ENCODE measurements at places on chromosomes 3 and 15.

DNA sequence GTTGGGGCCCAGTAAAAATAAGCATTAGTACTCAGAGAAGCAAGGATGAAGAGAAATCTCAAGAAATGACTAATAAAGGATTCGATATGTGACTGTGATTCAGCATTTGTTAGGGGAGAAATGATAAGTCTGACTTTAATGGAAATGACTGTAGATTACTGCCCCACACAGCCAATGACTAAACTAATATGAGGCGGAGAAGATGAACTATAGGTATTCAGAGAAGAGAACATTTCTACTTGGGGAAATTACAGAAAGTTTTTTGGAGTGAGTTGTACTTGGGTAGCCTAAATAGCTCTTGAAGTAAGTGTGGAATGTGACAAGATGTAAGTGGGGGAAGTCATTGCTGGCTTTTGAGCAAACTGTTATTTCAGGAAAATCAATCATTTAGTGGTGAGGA lies 380.0 kb downstream of the PDCD6IP start:
- no peak for DNase-seq

- DNase-seq = no peak
These were observed 353.0 kb downstream of the PLOD2 start for GRCh38 chr3:145807990-145808389.

DNA sequence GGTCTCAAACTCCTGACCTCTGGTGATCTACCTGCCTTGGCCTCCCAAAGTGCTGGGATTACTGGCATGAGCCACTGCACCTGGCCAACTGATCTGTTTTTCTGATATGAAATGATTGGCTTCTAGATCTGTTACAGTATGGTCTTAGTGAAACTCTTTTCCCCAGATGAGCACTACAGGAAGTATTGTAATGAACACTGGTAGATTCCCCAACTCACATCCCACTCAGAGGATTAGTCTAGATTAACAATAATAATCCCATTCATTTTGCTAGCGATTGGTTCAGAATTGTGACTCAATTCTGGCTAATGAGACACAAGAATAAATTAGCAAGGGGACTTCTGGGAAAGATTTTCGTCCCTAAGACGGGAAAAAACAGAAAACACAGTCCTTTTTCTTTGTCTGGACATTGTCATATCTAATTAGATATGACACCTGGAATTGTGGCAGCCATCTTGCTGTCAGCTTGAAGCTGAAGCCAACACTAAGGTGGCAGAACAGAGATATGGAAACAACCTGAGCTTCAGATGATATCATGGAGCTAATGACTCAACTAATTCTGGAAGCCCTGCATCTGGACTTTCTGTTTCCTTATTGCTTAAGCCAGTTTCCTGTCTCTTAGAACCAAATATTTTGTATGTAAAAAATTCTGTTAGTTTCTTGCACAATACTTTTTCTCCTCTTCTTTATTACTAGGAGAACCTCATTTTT lies 17.4 kb upstream of the NPTN start:
- no peak for DNase-seq

DNA sequence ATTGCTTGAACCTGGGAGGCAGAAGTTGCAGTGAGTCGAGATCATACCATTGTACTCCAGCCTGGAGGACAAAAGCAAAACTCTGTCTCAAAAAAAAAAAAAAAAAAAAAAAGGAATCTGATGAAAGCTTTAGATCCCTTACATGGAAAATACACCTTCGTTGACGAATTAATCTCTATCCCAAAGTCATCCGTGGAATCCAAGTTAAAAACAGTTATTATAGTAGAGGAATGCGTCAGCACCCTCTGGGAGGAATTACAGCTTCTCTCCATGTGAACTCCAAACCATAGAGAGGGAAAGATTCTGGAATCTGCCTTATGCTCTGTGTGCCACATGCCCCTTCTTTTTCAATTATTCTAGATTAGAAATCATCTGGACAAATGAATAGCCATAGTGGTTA lies 192.3 kb upstream of the C2CD4B start:
- no peak for DNase-seq

GRCh38 chr3:2517500-2518172 lies 419.0 kb downstream of the CNTN4 start:
- no peak for DNase-seq

DNA sequence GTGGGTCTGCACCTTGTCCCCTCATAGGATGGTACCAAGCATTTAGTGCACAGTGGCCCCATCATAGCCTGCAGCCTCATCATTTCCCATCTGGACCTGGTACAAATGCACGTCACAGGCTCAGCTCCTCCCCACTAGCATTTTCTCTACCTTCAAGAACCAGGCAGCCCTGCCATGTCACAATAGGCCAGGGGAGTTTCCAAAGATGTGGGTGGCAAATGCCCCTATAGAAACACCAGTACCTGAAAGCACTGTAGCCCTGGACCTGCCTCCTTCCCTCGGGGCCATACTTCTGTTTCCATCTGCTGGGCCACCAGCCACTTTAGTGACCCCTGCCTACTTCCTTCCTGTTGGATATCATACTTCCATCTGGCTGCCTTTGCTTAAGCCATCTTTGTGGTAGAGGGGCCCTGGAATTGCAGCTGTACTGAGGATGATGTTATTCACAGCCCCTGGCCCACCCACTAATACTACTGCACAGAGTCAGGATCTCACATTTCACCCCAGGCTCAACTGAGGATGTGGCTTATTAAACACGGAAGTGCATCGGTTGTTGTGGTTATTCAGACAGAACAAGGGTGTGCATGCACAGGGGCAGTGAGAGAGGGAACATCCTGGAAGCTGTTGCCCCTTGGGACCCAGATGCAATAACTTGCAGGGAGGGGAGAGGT lies 3.8 kb downstream of the TCTA start:
- DNase-seq = no peak

DNA sequence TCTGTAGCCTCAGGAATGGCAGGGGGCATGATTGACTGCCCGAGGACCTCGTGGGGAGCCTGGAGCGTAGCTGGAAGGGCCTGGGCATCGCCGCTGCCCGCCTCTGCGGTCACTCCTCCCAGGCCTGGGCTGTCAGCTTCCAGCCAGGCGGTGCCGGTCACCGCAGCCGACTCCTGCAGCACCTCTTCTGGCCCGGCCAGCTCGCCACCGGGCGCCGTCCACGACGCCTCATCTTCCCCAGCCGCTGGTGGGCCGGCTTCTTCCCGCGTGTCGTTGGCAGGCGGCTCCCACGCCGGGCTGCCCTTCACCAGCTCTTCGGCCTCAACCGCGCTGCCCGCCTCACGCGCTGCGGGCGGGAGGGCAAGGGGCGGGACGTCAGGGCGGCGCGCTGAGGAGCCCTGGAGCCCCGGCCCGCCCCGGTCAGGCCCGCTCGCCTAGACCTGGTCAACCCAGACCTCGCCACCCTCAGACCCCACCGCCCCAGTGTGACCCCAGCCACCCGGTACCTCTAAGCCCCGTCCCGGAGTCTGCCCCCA lies 1.0 kb downstream of the CSPG5 start:
- no peak for DNase-seq

DNA sequence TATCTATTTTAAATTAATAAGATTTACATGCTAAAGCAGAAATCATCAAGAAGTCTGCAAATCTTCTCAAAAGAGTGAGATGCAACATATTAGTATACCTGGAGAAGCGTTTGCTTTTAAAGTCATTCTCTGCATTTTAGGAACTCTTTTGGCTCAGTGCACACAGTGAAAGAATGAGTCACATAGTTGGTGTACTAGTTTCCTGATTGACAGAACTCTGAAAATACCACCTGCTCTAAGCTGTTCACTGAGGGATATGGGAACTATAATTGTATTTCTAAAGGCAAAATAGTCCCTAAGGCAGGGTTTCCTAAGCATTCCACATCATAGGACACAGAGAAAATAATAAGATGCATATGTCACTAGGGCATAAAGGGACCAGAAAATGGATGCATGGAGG lies 838.5 kb downstream of the DIPK2A start:
- DNase-seq = no peak

GRCh38 chr3:37704064-37704463 lies 157.6 kb upstream of the CTDSPL start:
- no peak for DNase-seq

DNA sequence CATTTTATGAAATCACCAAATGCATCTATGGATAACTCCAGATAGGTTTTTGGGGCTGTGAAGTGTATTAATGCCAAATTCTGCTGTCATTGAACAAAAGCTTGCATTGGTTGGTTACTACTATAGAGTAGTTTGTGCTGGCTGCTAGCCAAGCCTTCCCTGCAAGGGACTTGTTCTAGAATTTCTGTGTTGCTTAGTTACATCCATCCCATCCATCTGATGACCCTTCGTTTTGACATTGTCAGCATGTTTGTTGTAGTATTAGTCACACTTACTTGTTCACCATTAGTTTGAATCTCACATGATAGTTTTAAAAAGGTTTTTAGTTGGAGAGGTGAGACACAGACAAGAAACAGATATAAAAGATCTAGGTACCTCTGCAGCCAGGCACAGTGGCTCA lies 7.0 kb upstream of the NIPA2 start:
- peak; percentile 14 for DNase-seq

- no peak for DNase-seq
These were observed 517.4 kb upstream of the ARRDC4 start for GRCh38 chr15:97443101-97443500.

- peak; percentile 66 for DNase-seq
These were observed 226.6 kb upstream of the AZI2 start for GRCh38 chr3:28575100-28575745.

Measured in NCI-H1417 (cell line).